ENCODE measurements at places on chromosomes 4 and X.

DNA sequence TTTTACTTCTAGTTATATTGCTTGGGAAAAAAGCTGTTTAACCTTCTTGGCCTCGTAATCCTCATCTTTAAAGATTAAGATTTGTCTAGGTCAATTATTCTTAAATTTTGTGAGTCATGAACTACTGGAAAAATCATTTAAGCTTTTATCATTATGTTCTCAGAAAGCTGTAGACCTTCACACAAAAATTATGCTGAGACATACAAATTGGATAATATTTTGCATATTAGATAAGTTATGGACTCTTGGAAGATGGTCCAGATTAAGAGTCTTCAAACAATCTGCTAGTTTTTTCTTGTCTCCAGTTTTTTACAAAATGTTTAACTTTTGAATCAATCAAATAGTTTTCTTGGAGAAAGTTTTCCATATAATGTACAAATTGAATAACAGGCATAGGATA, 108.1 kb upstream of the NEIL3 start:
- DNase-seq: no peak

GRCh38 chrX:148380107-148380506, 120.3 kb upstream of the AFF2 start:
- DNase-seq: no peak

DNA sequence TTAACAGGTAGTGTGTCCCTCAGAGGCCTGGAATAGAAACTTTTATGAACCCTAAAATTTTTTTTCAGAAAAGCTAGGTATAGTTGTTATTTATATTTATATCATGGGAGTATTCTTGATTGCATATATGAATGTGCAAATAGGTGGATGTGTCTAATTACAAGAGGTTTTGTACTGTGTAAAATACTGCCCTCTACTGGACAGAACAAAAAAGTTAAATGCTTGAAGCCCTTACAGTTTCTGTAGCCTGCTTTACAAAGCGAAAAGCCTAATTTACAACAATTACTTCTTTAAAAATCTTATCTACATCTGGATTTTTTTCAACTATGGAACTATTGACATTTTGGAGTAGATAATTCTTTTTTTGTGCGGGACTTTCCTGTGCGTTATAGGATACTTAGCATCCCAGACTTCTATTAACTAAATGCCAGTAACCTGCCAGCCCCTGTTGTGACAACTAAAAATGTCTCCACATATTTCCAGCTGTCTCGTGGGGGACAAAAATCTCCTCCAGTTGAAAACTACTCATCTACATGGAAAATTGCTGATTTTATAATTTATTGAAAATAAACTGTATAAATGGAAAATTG, 35.1 kb downstream of the ENPEP start:
- DNase-seq: no peak

DNA sequence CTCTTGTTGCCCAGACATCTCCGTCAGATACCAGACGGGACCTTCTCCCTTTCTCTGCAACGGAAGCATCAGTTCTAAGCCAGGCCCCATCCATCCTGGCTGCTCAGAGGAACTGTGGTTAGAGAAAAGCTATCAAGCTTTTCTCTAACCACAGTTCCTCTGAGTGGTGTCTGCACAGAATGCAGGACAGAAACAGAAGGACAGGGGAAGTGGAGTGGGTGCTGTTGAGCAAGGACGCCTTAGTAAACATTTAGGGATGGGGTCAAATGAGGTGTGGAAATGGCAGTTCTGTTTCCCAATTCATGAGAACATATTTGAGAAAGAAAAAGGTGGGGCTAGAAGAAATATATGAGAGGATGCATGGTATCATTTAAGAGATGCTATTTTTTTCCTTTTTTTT, 283.8 kb downstream of the CRLF2 start:
- no peak for DNase-seq

Data from stimulated activated CD4-positive, alpha-beta T cell treated with anti-CD3 and anti-CD28 coated beads, Interleukin-2, amount 100 ng/mL, for 4 hours (primary cell).